Activated CD4-positive, alpha-beta memory T cell treated with anti-CD3 and anti-CD28 coated beads for 36 hours (primary cell): ENCODE measurements at places on chromosomes 3 and 15.
A peak's percentile ranks its signal among the peaks of the same experiment; 100 is the strongest.

- DNase-seq, result no peak
Measured at GRCh38 chr3:132641837-132642538, 17.6 kb downstream of the ACAD11 start.

GRCh38 chr3:3316521-3316920 lies 137.0 kb upstream of the CRBN start:
- no peak for DNase-seq

- DNase-seq, result no peak
Measured at GRCh38 chr15:39564972-39565665, 15.8 kb upstream of the THBS1 start.

DNA sequence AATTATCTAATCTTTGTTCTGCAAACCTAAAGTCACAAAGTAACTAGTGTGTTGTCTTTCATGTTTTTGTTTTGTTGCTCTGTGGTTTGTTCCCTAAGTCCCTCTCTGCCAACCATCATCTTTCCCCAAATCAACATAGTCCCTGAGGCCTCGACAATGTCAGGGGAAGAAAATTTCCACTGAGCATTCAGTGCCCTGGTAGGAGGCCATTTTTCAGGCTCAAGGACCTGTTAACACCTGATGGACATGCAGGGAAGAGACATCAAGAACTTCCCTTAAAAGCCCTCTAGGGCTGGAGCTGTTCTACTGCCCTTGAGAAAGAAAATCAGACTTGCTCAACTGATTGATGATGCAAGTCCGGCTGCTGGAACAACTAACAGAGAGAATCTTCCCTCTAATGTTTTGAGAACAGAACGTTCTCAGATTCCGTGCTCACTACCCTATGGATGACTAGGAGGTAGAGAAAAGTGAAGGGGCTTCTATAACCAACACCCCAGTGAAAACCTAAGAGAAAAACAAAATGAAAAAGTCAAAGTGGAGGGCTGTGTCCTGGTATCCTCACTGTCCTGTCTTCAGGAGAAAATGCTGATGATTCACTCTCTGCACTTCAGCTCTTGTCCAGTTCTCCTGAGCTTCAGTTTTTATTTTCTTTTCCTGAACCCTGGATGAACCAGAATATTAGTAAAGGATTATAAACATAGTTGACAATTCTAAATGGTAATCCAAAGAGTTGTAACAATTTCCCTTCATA lies 373.1 kb downstream of the FOXP1 start:
- no peak for DNase-seq

DNA sequence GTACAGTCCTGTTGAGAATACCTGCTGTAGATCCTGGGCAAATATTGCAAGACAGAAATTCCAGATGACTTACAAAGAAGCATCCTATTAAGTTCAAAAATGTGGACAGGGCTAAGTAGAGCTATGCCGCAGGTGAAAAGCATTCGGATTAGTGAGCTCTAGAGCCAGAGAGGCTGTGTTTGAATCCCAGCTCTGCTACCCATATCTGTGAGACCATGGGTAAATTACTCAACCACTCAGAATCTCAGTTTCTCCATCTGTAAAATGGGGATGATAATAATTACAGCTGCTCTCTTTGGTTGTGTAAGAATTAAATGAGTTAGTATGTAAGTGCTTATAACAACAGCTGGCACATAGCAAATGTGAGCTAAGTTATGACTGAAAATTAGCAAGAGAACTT lies 3.9 kb downstream of the ADAMTS7 start:
- DNase-seq, result no peak

DNA sequence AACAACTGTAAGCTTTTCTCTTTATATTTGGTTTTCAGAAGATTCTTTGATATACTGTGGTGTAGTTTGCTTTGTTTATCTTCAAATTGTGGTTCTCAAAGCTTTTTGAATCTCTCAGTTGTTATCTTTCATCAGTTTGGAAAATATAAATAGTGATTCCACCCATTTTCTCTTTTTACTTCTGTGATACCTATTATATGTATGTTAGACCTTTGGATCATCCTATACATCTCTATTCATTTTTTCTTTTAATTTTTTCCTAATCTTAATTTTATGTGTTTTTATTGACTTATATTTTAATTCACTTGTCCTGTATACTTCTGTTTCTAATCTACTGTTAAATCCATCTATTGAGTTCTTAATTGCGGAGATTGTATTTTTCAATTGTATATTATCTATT lies 160.7 kb upstream of the COL8A1 start:
- no peak for DNase-seq

DNA sequence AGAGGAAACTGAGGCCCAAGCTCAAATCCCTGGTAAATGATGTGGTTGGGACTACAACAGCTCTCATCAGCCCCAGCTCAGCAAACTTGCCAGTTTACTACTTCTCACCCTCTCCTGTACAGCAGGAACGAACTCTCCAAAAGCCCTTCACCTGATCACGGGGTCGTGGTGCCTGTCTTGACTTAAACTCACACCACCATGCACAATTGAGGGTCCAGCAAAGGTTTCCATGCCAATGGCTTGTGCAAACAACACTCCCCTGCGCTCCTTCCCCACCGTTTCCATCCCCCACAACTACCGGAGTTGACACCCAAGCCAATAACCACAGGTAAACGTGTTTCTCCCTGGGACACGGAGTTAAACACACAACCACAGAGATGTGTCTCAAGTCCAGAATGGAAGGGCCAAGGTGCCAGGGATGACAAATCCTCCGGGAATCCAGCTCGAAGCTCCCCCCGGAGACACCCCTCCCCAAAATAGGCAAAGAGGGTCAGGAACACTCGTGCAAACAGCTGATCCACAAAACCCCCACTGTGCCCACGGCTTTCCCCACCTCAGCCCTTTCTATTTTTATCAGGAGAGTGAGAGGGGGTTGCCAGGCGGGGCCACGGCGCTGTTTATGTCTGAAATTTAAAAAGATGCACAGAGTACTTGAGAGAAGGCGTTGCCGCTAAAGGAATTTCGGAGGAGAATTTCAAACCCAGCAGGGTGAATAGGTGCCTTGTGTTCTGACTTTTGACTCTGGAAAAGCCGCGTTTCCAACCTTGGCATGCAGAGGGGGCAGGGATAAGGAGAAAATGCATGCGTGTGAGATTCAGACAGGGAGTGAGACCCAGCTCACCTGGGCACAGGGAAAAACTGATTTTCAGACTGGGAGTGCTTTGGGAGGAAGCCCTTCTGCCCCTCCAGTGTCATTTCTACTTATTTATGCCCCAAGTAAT lies 10.6 kb upstream of the ACAN start:
- DNase-seq, result no peak

DNA sequence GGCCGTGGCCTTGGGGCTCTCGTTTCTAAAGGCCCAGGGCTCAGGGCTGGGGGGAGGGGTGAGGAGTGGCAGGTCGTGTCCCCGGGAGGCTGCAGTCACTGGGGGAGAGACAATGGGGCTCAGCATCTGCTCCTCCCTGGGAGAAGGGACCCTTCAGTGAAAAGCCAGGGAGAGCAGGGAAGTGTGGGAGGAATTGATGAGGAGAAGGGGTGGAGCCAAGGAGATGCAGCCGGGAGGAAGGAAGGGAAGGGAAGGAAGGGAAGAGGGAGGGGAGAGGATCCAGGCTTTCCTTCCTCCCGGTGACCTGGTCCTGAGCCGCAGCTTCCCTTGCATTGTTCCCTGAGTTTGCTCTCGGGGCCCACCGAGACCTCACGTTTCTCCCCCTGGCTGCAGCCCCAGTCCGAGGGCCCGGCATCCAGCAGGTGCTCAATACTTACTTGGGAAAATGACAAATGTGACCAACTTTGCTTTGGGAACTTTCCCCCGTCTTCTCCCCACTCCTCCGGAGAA lies 1.4 kb upstream of the ZNF710 start:
- no peak for DNase-seq

- no peak for DNase-seq
Measured at GRCh38 chr15:40949756-40950207, 3.5 kb upstream of the CHAC1 start.

GRCh38 chr3:79810581-79810980 lies 42.8 kb upstream of the ROBO1 start:
- no peak for DNase-seq

DNA sequence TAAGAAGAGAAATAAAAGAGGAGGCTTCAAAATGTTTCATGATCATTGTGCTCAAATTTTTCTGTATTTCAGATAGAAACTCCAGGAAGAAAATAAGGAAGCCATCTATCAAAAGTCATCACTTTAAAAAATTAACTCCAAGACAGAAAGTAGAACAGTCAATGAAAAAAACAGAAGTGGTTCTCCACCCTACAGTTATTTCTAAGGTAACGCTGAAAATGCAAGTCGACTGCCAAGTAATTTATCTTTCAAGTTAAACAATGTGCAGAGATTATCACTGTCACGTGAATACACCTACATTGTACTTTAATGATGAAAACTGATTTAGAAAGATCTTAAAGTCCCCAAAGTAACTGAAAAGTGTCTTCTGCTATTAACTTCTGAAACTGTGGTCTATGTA lies 78.5 kb upstream of the SNRPA1 start:
- DNase-seq, result no peak

DNA sequence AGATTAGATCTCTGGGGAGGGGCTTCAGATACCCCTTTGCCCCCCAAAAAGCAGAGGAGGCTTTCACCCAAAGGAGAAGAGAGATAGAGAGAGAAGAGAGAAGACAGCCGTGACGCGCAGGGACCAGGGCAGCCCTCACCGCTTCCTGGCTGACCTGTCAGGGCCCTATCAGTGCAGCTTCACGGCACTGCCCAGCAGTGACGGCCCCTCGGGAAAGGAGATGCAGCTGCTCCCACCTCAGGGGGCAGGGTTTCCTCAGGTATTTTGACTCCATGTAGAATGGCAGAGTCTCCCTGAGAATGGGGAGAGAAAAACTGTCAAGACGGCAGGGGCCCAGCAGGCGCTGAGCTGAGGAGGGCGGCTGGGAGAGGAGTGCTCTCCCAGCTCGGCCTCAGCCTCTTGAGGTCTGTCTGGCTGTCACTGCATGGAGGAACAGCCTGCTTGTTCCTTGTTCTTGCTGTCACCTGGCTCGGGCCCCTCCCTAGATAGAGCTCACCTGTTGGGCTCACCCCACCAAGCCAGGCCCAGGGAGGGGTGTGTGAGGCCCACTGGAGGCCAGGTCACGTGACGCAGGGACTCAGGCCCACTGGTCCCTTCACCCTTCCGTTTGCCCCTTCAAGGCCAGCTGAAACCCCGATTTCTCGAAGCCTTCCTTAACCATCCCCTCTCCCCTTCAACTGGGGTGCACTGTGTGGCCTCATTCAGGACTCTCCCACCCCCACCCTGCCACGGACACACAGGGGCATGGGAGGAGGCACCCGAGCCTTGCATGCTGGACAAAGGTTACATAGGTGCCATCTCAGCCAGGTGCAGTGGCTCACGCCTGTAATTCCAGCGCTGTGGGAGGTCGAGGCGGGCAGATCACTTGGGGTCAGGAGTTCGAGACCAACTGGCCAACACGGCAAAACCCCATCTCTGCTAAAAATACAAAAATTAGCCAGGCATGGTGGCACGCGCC lies 28.2 kb downstream of the LOXL1 start:
- no peak for DNase-seq

- DNase-seq, result no peak
Measured at GRCh38 chr15:83571820-83572707, 81.9 kb upstream of the ADAMTSL3 start.

DNA sequence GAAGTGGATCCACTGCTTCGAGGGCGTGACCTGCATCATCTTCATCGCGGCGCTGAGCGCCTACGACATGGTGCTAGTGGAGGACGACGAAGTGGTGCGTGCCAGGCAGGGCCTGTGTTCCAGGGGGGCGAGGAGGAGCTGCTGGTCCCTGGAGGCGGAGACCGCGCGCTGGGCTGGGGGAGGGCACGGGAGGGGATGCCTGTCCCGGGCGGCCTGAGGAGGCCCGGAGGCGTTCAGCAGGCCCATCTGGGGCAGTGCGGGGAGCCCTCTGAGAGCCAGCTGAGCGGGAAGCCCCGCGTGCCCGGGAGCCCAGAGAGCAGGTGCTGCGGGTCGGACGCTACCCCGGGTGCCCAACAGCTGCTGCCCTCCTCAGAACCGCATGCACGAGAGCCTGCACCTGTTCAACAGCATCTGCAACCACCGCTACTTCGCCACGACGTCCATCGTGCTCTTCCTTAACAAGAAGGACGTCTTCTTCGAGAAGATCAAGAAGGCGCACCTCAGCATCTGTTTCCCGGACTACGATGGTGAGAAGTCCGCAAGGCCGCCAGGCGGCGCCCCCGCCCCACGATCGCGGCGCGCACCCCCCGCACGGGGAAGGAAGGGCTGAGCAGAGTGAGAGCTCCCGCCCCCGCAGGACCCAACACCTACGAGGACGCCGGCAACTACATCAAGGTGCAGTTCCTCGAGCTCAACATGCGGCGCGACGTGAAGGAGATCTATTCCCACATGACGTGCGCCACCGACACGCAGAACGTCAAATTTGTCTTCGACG lies 2.9 kb downstream of the GNAT1 start:
- peak; percentile 87 for DNase-seq

DNA sequence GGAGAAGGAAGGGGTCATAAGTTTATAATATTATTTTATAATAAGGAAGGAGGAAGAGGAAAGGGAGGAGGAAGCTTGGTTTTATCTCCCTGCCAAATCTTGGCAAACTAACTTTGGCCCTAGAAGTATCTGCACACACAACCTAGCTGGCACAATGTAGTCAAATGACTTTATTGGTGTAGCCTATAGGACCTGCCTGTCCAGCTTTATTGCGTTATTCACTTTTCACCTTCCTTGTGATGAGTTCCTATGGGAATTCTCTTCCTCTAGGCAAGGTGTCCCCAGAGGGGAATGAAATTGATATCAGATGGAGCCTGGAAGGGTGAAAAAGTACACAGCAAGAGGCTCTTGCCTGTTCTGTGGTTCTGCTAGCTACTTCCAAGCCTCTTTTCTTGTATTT lies 111.2 kb upstream of the SLC25A36 start:
- DNase-seq, result no peak

DNA sequence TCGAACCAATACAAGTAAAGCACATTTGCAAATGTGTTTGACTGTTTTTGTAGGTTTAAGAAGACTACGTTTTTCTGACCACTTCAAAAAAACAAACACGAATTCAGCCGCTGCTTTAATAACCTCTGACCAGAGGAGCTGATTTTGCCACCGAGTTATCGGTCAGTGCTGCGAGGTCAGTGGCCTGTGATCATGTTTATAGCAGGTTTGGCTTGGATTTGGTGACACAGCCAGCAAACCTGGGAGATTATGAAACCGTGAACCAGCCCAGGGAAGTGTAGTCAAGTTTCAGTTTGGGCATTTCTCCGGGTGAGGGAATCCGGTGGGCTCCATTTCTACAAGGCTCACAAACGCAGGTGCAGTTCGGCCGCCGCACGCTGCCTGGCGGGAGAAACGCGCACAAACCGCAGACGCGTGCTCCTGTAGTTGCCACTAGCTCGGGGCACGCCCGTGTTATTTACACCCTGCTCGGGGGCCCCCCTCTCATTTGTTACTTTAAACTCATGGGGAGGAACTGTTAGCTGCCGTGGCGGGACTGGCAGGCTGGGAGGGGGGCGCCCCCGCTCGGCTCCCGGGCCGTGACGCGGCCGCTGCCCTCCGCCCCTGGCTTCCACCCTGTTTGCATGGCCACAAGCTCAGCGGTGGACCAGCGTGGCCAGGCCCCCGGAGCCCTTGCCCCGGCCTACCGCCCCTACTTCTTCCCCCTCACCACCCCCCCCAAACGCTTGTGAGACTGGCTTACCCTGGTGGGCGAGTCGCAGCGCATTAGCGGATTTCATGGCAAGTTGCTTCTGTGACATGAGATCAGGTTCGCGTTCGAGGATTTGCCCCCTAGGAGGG lies 13.6 kb upstream of the ONECUT1 start:
- DNase-seq, result no peak
